ENCODE measurements at places on chromosomes 2 and 18.

GRCh38 chr18:28767201-28767600 is 590.3 kb upstream of the CDH2 start:
- DNase-seq: no peak

- DNase-seq: peak; percentile 76
These were observed at the start of gene MBP for GRCh38 chr18:77132369-77133050. MBP (minus strand) TSS chr18:77132783; CDS start chr18:77105261, 27,522 bp downstream.

DNA sequence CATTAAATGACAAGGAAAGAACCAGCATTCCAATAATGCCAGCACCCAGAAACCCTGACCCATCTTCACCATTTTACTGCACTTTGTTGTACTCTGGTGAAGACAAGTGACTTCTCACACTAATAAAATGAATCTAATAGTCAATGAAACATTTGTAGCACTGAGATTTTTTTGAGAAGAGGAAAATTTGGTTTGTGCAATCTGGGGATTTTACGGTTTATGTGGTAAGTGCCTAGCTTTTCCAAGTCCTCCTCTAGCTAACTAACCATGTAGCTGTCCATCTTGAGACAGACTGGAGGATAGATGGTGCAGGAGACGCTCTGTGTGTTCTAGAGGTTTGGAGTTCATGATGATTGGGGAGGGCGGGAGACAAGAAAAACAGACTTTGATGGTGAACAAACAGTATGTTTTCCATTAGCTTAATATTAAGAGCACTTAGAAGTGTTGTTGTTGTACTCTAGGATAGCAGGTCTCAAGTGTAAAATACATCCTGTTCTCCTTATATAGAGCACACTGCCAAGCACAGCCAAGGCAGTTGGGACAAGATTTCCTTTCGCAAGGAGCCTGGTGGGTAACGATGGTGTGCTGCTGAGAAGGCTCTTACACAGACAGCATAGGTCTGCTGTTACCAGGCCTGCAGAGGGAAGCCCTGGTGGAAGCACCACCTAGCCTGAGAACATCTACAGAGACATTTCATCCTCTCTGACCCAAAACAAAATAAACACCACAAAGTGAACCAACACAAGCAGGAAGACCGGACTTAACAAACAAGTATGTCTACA is 83.7 kb downstream of the BCL11A start:
- DNase-seq: no peak

- no peak for DNase-seq
These were observed 250.9 kb downstream of the ASXL3 start for GRCh38 chr18:33828949-33829348.

GRCh38 chr2:219230059-219230540 is 494 bp downstream of the ANKZF1 start:
- DNase-seq: peak; percentile 63

- no peak for DNase-seq
These were observed 33.9 kb upstream of the FOSL2 start for GRCh38 chr2:28358668-28359201.

GRCh38 chr18:75694292-75694691 is 266.8 kb upstream of the SMIM21 start:
- DNase-seq: no peak

DNA sequence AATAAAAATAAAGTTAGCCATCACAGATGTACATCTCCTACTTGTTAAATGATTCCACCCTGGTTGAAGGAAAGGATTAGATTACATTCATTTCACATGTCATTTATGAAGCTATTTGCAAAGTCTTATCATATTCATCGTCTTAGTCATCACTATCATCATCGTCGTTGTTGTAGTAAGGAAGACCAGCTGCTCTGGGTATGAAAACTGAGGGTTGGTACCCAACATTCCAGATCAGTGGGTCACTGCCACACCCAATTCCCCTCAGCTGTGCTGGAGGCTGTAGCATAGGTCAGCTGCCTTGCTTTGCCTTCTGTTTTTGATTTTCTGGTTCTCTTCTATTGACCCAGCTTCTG is 20.9 kb upstream of the CCBE1 start:
- DNase-seq: no peak

DNA sequence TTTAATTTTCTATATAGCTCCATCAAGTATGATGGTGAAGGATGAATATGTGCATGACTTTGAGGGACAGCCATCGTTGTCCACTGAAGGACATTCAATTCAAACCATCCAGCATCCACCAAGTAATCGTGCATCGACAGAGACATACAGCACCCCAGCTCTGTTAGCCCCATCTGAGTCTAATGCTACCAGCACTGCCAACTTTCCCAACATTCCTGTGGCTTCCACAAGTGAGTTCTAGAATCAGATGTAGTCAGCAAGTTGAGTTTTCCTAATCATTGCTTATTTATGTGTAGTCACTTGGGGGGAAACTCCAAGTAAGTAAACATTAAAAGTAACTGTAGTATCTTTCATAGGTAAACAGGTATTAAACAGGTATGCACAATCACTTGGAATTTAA is 24.8 kb downstream of the SMAD4 start:
- no peak for DNase-seq

- DNase-seq: no peak
These were observed 94.6 kb upstream of the SMAD2 start for GRCh38 chr18:48024881-48025660.

- no peak for DNase-seq
These were observed 32.0 kb downstream of the FASTKD2 start for GRCh38 chr2:206797376-206797775.

DNA sequence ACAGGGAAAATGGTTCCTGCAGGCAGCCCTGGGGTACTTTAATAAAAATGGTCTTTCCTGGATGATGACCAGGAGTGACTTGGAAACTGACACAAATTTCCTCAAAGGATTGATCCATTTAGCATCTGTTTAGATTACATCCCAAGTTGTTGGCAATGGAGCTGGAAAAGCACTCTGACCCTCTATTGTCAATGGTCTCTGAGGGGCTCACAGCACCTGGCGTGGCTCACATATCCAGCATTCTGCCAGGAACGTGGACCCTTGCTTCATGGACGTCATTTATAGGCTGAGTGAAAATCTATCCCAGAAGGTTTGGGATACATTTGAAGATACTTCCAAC is 43.8 kb downstream of the SERTAD2 start:
- DNase-seq: no peak

- peak; percentile 78 for DNase-seq
These were observed 59.1 kb downstream of the TNS1 start for GRCh38 chr2:217943446-217944321.

GRCh38 chr2:75241696-75242095 is 42.4 kb upstream of the TACR1 start:
- DNase-seq: peak; percentile 55

DNA sequence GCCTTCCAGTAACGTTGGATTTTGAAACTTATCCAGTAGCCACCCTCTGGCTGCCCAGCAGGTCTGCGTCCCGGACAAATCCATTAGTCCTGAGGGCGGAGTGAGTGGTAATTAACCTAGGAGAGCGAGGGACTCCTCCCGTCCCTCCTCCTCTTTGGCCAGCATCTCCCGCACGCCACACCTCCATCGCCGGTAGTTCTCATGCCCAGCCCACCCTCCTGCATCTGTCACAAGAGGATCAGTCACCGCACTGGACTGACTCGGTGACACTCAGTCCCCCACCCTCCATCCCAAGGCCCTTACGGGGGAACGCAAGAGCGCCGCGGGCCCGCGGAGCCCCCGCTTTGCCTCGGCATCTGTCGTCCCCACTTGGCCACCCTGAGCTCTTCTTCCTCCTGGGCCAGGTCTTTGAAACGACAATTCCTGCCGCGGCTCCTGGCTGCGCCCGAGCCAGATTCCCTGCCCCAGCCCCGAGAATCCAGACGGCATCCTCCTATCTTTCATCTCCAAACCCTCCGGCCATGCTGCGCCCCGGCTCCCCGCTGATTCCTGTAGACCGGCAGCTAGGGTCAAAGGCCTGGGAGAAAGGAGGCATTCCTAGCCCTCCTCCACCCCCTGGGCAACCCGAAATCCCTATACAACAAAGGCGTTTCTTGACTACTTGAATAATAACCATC is 77.5 kb downstream of the EIF2AK3 start:
- no peak for DNase-seq

DNA sequence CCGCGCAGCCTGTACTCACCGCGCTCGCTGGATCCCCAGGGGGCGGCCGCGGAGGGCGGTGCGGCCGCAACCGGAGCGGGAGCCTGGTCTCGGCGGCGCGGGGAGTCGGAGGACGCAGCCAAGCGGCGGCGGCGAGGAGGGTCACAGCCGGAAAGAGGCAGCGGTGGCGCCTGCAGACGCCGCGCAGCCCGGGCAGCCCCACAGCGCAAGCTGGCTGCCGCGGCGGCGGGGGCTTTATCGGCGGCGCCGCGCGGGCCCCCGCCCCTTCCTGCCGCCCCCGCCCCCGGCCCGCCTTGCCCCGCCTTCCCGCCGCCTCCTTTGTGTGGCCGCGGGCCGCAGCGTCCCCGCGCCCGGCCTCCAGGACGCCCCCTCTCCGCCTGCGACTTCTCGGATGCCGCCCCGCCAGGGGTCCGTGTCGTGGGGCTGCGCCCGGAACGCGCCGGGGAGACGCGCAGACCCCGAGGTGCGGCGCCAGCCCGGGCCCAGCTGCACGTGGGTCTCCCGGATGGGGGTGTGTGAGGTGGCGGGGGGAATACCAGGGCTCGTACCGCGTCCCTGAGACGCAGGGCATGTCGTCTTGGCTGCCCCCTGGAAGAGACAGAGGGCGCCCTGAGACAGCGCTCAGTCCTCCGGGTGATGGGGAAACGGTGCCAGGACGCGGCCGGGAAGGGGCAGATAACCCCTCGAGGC is at the start of gene SERPINE2:
SERPINE2 (minus strand) TSS at position 207 of the 690 bp plus-strand sequence. CDS start 37,386 bp downstream, outside the sequence.
- DNase-seq: peak; percentile 74

GRCh38 chr2:239892441-239893235 is 132.5 kb downstream of the NDUFA10 start:
- no peak for DNase-seq

DNA sequence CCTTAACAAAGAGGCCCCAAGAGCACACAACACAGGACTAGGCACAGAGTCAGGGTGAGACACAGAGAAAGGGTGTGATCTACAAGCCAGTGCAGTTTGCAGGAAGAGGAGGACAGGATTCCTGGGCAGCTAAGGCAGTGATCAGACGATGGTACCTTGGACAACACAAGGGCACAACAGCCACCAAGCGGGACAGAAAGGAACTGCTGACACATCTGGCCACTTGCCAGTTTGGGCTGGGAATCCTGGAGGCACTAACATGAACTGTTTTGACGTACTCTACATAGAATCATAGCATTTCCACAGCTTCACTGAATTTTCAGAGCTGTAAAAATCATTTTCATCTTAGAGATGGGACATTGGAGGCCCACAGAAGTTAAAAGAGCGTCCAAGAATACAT is 221.5 kb upstream of the SLC35G4 start:
- peak; percentile 87 for DNase-seq

DNA sequence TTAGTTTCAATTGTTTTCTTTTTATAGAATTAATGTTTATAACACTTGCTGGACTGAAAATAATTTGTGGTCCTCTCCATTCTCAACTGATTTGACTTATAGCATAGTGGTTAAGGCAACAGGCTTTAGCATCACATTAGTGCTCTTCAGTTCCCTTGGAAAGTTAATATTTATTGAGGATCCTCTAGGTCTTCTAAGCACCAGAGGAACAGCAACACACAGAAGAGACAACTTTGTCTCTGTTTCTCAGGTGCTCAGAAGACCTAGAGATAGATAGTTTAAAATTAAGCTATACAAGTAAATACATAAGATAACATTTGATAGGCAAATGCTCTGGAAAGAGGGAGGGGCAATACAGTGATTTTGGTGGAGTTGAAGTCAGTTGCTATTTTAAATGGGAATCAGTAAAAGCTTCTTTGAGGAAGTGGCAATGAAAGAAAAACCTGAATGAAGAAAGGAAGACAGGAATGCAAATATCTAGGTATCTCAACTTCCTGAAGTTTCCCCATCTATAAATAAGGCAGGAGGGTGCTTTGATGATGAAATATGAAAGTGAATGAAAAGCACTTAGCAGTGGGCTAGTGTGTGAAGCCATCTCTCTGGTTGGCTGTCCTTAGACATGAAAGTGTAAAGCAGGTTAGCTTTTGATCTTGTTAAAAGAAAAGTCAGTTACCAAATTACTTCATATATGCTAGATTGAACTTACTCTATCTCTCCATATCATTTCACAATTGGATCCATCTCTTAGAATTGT is 7.9 kb downstream of the NEUROD1 start:
- DNase-seq: no peak

GRCh38 chr2:30147715-30148610 is 1.2 kb downstream of the YPEL5 start:
- DNase-seq: peak; percentile 80

- peak; percentile 56 for DNase-seq
These were observed 948 bp upstream of the GATA6 start for GRCh38 chr18:22168360-22168921.

GRCh38 chr2:109614715-109615636 is 812 bp downstream of the SOWAHC start:
- DNase-seq: no peak

DNA sequence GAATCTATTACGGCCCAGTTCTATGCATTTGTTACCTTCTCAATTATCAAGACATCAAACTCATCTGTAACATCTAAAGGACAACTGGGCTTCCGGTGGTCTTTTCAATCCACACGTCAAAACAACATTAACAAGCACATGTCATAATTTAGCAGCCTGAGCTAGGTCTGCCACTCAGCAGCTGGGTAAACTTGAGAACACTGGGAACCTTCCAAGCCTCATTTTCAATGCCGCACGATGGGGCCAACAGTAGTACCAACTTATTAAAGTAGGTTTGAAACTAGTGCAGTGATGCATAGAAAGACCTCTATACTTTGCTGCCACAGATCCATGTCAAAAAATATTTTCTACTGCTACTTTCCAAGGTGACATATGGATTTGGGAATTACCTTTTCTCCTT is 60.4 kb downstream of the COL4A4 start:
- no peak for DNase-seq

DNA sequence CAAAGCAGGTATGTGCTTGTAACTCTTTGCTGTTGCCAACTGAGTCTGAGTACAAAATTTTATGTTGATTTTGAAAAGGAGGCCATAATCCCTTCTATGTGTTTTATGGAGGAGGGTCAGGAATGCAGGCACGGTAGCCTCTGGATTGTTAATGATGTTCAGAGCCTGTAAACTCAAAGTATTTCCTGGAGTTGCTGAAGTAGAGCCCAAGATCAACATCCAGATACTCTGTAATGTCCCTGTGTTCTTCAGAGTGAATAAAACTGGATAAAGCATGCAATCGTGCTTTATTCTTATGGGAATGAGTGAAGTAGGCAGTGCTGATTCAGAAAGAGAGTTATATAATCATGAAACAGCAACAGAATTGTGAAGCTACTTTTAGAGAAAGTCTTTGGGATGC is 61.8 kb upstream of the CHRNA1 start:
- DNase-seq: no peak

- peak; percentile 18 for DNase-seq
These were observed 239.0 kb upstream of the SMAD7 start for GRCh38 chr18:49189772-49190171.

Measured in hematopoietic multipotent progenitor cell treated with erythropoietin and hydrocortisone succinate and interleukin-3 and kit ligand, for 6 days (in vitro differentiated cells).